Kasumi-1 (cell line): ENCODE measurements at places on chromosomes 13 and 19.
A peak's percentile ranks its signal among the peaks of the same experiment; 100 is the strongest.

- DNase-seq = no peak
Observed at GRCh38 chr13:35143123-35143522, 201.1 kb downstream of the NBEA start.

DNA sequence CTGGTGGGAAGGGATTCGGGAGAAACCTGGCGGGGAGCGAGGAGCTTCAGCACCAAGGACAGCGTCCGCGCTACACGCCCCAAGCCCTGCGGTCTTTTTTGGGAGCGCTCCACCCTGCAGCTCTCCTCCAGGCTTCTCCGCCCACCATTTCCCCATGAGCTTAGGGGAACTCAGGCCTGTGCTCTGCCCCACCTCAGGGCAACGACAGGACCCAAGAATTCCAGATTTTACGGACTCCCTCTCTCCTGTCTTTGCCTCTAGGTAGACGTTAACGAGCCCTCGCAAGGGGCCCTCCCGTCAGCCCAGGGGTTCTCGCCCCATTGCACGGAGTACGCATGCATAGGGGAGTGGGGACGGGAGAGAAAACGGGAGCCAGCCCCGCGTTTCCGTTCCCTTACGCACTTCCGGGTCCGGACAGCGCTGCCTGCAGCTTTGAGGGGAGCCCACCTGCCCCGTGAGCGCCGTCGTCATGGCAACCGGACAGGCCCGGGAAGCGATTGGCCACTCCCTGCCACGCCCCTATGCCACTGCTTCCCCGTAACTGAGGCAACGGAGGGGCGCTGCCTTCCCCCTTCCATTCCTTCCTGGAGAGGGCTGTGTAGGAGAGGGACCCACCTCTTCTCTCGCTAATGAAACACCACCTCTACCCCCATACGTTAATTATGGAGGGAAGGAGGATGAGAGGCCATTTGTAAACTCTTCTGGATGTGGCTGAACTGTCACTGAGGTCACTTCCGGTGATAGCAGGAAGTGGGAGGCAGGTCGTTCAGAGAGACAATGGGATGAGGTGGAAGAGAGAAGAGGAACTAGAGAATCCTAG, 20.8 kb downstream of the NOVA2 start:
- peak; percentile 42 for DNase-seq

DNA sequence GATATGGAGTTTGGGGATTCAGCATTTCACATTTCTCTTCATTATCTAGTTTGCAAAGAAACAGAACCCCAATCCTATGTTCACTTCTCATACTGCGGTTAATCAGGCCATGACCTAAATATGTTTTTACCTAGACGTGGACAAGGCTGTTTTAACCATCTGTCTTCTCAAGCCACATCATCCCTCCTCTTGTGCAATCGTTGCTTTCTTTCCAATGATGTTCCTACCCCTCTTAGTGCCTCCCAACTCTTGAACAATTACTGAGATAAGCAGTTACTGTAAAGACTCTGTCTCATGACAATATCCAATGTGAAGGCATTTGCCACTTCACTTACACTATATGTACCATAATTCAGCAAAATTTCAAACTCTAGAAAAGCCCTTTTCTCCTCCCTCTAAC, 406.2 kb downstream of the LIG4 start:
- DNase-seq = no peak

DNA sequence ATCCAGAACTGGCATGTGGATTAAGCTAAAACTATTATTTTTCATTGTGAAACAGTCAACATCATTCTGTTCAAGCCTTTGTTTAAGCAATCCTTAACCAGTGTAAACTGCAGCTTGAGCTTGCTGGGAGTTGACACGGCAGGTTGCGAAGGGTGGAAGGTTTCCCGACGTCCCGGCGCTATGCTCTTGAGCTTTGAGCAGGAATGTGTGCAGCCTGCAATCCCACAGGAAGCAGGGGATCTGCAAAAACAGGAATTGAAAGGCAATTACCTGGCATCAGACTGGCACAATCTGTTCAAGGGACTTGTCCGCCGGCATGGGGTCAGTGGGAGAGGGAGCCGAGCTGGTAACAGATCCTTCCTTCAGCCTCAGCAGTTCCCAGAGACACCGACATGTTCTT, 586.7 kb upstream of the SGCG start:
- DNase-seq = no peak

DNA sequence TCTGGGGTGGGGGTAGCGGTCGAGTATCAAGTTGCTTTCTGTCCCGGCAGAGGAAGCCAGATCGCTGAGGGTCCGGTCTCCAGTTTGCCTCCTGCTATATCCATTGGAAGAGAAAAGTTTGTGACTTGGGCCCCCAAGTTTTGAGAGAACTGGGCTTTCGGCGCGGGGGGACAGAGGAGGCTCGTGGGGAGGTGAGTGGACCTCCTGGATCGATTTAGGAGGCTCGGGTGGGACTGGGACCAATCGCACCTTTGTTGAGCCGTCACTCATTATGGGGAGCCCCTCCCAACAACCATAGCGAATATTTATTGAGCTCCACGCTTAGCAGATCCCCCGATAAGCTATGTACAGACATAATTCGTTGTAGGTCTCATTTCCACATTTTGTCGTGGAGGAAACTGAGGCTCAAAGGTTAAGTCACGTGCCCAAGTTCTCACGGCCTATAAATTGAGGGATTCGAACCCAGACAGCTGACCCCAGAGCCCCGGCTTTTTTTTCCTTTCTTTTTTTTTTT, 909 bp downstream of the RFXANK start:
- no peak for DNase-seq

DNA sequence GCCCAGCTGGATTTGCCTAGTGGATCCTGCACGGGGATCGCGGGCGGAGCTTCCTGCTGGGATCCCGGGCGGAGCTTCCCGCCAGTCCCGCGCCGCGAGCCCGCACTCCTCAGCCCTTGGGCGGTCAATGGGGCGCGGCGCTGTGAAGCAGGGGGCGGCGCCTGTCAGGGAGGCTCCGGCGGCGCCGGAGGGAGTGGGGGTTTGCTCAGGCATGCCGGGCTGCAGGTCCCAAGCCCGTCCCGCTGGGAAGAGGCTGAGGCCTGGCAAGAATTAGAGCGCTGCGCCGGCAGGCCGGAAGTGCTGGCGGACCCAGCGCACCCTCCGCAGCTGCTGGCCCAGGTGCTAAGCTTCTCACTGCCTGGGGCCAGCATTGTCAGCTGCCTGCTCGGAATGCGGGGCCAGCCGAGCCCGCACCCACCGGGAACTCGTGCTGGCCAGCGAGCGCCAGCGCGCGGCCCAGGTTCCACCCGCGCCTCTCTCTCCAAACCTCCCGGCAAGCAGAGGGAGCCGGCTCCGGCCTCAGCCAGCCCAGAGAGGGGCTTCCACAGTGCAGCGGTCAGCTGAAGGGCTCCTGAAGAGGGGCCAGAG, 119.6 kb downstream of the PRR20E start:
- no peak for DNase-seq

DNA sequence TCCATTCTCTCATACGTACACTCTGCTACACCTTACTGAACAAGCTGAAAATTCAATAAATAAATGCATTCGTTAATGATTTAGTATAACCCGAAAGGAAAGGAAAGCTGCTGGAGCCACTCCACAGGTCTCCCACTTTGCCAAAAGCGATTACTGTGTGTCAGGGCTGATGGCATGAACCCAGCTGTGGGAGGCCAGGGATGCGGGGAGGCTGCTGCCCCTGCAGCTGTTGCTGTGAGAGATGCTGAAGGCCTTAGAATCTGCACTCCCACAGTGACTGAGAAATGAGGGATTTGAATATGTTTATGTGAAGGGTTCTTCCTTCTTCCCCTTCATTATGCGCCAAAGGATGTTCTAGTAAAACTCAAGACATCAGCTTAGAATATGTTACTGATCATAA, 58.7 kb upstream of the NBEA start:
- DNase-seq = no peak

DNA sequence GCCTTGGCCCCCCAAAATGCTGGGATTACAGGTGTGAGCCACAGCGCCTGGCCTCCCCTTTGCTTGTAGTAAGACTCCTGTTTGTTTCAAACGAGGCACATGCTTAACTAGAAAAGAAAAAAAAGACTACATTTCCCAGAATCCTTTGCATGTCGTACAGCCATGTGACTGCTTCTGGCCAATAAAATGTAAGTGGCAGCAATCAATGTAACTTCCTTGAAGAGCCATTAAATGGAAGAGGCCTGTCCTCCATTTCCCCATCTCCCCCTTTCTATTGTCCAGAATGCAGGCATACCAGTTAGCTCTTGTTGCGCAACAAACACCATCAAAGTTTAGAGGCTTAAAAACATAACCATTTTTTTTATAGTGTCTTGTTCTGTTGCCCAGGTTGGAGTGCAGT, 10.4 kb upstream of the GPR32 start:
- DNase-seq = peak; percentile 55

DNA sequence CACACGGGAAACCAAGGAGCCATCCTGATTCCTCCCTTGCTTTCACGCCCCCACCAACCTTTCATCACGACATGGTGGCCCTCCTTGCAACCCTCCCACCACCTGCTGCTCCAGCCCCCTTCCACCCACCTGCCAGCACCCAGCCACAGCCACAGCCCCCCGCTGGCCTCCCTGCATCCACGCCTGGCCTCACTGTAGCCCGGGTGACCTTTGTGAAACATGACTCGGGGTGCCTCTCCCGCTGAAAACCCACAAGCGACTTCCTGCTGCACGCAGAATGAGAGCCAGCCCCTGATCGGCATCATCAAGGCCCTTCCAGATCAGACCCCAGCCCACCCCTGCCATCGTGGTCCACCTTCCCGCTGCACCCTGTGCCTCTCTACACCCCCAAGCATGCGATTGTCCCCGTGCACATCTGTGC, 14.9 kb downstream of the POP4 start:
- no peak for DNase-seq

DNA sequence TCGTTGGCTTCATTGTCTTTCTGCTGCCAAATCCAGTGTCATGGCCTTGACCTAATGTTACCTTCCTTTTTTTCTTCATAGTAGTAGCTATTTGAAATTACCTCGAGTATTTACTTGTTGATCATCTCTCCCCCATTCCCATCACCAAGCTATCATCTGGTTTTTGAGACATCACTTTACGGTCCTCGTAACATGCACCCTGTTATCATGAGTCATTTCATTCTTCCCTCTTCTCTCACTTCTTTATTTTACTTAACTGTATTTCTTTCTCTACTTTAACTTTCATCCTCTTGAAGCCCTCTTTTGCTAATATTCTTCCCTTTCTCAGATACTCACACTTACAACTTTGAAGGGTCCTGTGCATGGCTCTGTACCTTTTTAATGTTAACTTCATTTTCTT, 31.8 kb downstream of the TPP2 start:
- DNase-seq = no peak

- no peak for DNase-seq
Observed at GRCh38 chr13:44464471-44464870, 90.8 kb downstream of the SERP2 start.

- no peak for DNase-seq
Observed at GRCh38 chr19:27929399-27929798, 1283.6 kb downstream of the UQCRFS1 start.

- no peak for DNase-seq
Observed at GRCh38 chr19:45421947-45422498, 1.7 kb downstream of the ERCC1 start.

GRCh38 chr13:111852725-111853518, 214.0 kb upstream of the SOX1 start:
- DNase-seq = no peak

DNA sequence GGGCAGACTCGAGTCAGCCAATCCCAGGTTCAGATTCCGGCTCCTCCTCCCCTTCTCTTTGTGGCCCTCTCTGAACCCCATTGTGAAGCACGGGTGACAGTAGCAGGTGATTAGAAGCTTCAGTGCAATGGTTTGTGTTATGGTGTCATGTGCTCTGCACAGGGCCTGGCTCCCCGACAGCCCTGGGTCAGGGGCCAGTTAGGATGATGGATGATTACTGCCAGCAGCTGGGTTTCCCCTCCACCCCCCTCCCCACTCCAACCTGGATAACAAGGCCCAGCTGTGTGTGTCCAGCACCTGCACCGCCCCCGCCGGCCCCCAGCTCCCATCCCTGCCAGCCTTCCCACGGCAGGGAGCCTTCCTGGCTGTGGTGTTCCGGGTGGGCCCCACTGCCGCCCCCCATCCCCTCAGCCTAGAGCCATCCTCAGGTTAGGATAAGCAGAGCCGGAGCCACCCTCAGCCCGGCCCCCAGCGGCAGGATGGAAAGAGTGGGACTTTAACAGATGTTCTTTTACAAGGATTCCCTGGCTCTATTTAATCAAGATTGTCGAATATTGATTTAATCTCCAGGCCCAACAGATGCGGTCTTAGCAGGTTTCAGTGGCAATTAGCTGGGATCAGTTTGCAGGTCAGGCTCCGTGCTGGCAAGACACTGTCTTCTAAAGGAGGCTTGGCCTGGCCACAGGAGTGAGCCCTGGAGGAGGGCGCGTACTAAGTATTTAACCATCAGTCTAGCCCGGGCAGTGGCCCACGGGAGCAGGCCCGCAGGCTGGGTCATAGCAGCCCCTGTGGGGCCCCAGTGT, 156.2 kb downstream of the SIPA1L3 start:
- DNase-seq = no peak

- DNase-seq = no peak
Observed at GRCh38 chr13:107461751-107462150, 753.6 kb downstream of the LIG4 start.

DNA sequence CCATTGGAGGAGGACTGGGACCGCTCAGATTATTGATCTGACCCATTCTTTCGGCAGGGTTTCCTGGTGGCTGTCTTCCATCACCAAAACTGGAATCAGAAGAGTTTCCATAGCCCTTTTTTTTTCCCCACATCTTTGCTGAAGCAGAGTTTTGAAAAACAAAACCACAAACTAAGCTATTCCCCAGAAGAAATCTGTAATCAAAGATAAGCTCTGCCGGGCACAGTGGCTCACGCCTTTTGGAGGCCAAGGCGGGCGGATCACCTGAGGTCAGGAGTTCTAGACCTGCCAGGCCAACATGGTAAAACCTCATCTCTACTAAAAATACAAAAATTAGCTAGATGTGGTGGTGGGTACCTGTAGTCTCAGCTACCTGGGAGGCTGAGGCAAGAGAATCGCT, 4.2 kb upstream of the ICAM1 start:
- no peak for DNase-seq

GRCh38 chr13:36528105-36528504, 95.8 kb downstream of the CCNA1 start:
- no peak for DNase-seq

GRCh38 chr13:45179428-45179827, 21.4 kb downstream of the KCTD4 start:
- no peak for DNase-seq

DNA sequence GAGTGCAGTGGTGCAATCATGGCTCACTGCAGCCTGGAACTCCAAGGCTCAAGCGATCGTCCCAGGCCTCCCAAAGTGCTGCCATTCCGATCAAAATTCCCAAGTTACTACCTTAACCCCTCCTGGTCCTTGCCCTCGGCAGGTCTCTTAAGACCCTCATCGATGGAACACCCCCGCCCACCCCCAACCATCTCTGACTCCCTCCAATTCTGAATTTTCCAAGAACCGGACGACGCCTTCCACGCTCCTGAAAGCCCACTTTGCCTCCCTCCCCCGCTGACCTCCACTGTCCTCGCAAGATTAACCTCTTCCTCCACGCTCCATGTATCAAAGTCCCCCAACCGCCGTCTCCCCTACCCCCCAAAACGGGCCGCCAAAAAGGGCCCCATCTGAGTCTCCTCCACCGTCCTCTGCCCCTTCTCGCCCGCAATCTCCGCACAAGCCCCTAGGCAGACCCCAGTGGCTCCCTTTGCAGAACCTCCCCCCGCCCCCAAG, 539 bp downstream of the DAPK3 start:
- no peak for DNase-seq

GRCh38 chr19:18789883-18790565, 1.1 kb downstream of the COMP start:
- DNase-seq = no peak

- DNase-seq = no peak
Observed at GRCh38 chr13:24625870-24626849, 54.0 kb upstream of the ATP12A start.
